ENCODE measurements at places on chromosomes 4 and X.

DNA sequence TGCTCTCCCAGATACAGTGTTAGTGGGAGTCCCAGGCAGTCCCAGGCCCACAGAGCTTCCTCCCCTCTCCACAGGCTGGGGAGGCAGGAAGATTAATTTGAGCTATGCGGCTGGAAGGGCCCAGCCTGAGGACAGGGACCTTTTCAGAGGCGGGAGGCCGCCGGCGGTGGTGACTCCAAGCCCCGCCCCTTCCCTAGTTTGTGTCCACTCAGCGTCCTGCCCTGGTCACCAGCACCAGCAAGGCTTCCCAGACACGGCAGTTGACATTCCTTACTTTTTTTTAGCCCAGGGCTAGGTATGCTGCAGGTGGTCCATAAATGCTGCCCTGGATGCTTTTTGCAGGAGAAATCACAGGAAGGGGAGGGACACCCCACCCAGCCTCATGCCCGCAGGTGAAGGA is 67.7 kb upstream of the LRPAP1 start:
- no peak for DNase-seq

- no peak for DNase-seq
These were observed 7.8 kb downstream of the SERTM2 start for GRCh38 chrX:111519215-111519614.

- peak; percentile 67 for DNase-seq
These were observed 438.5 kb downstream of the INPP4B start for GRCh38 chr4:142407596-142407995.

DNA sequence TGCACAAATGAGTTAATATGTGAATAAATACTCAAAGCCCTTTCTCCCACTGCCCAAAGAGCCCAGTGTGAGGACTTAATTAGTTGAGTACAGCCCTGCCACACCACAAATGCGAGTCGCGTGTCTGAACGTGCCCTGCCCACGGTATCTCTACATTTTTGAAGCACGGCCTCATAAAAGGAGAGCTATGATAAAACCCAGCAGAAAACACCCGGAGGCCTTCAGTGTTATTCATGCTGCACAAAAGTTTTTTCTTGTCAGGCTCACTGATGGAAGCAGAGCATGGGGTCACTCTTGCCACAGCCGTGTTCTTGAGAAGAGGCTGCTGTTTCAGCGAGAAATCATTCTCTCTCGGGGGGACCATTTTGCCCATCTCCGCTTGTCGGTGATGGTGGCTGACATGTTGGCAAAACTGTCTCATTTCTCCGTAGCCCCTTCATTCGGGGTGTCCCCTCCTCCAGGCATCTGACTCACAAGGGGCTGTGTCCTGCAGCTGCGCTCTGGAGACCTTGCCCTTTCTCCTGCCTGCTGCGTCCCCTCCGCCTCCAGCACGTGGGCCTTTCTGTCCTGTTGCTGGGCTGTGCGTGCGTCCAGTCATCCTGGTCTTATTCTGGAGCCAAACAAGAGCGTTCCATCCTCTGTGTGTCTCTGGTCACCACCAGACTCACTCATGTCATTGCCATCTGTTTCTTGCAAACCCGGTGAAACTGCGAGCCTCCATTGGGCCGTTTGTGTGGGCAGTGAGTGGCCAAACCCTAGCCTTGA is 88.8 kb downstream of the SORCS2 start:
- DNase-seq, result no peak

GRCh38 chr4:139584784-139585183 is 28.8 kb upstream of the SETD7 start:
- peak; percentile 54 for DNase-seq

GRCh38 chr4:179618966-179619365 is 2176.7 kb upstream of the AGA start:
- no peak for DNase-seq

- DNase-seq, result no peak
These were observed 17.9 kb downstream of the ATP8A1 start for GRCh38 chr4:42638993-42639392.
